ENCODE measurements at places on chromosomes 1 and 21.

- no peak for DNase-seq
These were observed 1153.9 kb upstream of the NCAM2 start for GRCh38 chr21:19844334-19844733.

- no peak for DNase-seq
These were observed 146.3 kb upstream of the C8B start for GRCh38 chr1:57112148-57112547.

- DNase-seq: no peak
These were observed 5.9 kb downstream of the ZNF644 start for GRCh38 chr1:91015794-91016550.

DNA sequence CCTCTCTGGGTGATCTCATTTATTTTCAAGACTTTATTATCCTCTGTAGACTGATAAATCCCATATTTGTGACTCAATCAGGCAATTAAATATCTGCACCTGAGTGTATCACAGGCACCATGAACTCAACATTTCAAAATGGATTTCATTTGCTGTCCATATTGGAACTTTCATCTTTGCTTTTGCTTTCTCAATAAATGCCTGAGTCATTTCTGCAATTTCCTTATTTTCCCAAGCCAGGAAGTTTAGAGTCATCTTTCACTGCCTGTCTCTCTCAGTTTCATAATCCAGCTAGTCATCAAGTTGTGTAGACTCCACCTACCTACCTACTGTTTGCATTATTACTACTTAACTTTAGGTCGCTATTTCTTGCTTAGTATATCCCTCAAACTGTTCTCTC is 540.9 kb downstream of the LMO4 start:
- DNase-seq: no peak

DNA sequence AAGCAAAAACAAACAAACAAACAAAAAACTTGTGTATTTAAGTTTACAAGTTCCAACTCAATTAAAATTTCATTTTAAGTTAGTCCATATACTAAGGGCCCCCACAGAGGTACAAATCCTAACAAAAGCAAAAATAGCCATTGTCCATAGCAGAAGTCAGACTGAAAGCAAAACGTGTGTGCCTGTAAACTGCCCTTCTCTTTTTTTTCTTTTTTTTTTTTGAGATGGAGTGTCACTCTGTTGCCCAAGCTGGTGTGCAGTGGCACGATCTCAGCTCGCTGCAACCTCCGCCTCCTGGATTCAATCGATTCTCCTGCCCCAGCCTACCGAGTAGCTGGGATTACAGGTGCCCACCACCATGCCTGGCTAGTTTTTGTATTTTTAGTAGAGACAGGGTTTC is 11.6 kb upstream of the IFNGR2 start:
- no peak for DNase-seq

DNA sequence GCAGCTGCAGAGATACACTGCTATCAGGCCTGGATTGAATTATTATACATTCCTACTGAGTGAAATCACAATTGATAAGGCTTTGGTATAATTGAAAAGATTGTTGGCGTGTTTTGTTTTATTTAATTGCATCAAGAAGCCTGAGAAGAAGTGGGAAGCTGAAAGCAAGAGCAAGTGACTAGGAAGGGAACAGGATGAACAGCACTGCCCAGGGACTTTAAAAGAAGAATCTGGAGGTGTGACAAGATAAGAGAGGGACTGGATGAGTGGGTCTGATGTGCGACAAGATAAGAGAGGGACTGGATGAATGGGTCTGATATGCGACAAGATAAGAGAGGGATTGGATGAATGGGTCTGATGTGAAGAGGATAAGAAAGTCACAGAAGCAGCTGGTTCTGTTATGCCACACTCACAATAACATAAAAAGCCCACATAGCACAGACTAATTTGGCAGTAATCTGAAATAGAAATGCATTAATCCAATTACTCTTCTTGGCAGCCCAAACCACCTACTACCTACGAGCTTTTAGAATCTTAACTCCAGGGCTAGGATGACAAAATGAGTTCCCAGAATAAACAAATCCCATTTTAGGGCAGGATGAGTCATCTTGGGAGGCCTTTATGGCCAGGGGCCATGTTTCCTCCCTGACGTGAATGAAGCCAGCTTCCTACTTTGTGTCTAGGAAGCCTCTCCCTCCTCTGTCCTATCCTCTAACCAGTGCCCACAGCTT is 129.7 kb downstream of the DUSP10 start:
- no peak for DNase-seq

- DNase-seq: peak; percentile 88
These were observed 586 bp downstream of the CHI3L2 start for GRCh38 chr1:111227851-111228747.

DNA sequence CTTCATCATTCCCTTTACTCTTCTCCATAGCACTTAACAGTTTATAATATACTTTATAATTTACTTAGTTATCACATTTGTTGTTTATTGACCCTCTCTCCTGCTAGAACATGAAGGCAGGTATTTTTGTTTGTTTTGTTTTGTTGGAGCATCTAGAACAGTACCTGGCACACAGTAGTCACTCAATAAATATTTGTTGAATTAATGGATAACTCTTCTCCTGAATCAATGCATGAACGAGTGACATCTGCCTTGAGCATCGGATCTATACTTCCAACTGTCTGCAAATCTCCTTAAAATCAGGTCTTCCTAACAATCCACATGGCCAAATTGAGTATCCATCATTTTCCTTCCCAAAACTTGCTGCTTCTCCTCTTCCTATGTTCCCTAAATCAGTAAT is 35.9 kb upstream of the MTMR11 start:
- DNase-seq: no peak

DNA sequence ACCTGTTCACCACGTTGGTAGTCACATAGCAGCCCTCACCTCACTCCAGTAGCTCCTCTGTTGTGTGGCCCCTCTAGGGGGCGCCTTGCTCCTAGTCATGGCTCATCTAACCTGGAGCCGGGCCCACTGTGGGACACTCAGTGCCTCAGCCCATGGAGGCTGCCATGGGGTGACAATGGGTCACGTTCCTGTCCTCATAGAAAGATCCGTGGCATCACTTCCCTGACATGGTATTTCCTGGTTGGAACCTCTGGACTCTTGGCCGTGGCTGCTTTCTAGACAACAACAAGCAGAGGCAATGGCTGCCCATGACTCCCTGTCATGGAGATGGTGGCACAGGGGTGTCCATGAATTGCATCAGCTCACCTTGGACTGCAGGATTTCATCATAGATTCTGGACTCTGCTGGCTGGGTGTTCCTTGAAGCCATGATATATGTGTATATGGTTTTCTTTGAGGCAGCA is 27.5 kb upstream of the SLAMF6 start:
- no peak for DNase-seq

All from vagina (tissue), 2 donors.